ENCODE measurements at places on chromosomes 7 and 10.

GRCh38 chr10:80447436-80448190 lies 6.5 kb upstream of the TSPAN14 start:
- DNase-seq: no peak

GRCh38 chr10:113431398-113432160 lies 121.3 kb upstream of the HABP2 start:
- DNase-seq: no peak

DNA sequence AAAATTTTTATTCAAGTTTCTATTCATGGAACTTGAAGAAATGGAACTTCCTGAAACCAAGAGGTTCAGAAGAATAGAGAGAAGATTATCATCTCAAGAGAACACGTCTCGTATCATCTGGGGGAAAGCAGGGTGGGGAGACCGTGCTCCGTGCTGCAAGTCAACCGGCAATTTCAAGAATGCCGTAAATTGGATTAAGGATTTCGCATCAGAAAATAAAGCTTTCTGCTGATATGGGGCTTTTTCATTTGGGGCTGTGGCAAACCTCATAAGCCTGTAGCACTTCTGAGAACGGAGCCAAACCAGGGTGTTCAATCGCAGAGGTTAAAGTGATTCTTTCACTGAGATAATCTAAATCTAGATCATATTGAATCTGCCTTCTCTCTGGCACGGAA lies 150.1 kb upstream of the NPS start:
- no peak for DNase-seq

- no peak for DNase-seq
Observed at GRCh38 chr10:24375510-24375909, 166.6 kb downstream of the KIAA1217 start.

DNA sequence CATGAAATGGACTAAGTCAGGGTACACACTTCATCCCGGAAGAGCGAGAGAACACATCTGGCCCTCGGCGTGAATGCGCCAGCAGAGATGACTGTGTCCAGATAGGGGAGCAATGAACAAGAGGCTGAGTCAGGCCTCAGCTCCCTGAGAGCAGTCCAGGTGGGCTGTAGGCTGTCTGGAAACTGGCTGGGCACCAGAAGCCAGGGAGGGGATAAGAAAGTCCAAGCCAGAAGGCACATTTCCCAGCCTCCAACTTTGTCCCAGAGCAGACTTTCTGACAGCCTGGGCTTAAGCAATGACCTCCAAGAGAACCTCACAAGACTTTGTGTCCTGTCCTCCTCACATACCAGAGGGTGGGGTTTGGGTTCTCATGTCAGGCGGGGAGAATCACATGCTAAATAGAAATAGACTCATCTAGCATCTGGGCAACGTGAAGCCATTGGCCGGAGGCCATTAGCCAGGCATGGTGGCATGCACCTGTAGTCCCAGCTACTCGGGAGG lies 157.2 kb downstream of the ARHGAP12 start:
- no peak for DNase-seq

GRCh38 chr10:58963101-58963534 lies 213.3 kb upstream of the PHYHIPL start:
- DNase-seq: no peak

- no peak for DNase-seq
Observed at GRCh38 chr10:10164848-10165247, 852.8 kb upstream of the CELF2 start.

GRCh38 chr7:157016352-157017041 lies 6.0 kb upstream of the MNX1 start:
- no peak for DNase-seq

DNA sequence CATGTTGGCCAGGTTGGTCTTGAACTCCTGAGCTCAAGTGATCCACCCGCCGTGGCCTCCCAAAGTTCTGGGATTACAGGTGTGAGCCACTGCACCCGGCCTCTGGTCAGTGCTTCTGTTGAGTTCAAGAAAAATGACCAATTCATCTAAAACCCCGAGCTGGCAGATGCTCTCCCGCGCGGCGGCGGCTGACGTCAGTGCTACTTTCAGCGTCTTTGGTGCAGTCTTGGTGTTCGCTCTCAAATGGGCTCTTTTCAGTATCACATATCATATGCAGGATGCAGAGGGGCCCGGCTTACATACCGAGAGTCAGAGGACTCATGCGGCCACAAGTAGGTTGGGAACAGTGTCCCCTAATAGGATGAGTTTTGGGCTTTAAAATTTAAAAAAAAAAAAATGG lies 125.9 kb downstream of the CUX1 start:
- no peak for DNase-seq

GRCh38 chr10:63554657-63555056 lies 33.5 kb downstream of the REEP3 start:
- DNase-seq: no peak

DNA sequence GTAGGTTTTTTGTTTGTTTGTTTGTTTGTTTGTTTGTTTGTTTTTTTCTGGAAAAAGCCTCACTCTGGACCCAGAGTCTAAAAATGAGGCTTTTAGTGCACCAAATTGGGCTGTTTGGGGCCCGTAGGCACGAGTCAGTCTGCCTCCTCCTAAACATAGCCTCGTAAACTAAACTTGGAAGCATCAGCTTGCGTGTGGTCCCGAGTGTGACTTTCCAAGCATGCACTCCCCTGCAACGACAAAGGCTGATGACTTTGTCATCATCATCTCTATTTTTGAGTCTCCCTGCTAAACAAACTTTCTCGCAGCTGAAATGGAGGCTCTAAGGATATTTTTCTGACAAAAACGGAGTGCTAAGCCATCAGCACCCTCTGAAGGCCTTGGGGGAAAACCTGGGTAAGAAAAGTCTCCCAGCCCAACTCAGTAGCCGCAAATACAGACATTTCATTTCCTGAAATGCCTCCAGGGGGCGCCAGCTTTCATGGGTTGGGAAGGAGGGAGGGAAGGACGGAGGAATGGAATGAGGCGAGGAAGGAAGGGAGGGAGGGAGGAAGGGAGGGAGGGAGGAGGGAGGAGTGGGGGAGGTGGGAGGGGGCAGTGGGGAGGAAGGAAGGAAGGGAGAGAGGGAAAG lies 245.9 kb downstream of the KCNMA1 start:
- peak; percentile 38 for DNase-seq
